Activated T-cell treated with anti-CD3 and anti-CD28 coated beads for 24 hours (primary cell): ENCODE measurements at places on chromosomes 7 and 10.

DNA sequence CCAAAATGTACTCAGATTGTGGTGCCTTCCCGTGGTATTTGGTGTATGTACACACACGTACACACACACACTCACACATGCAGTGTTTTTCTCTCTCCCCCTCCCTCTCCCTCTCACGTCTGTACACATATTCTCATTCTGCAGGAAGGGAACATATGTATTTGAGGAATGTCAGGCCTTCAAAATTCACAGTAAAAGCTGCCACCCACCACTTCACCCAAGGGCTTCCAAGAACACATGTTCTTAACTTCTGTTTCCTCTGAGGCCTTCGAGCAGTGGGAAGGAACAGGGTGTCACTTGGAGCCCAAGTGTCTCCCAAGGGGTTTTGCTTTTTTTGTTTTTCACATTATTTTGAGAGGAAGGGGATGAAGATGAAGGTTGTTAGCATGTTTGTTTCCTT lies 198.9 kb downstream of the TCF7L2 start:
- no peak for DNase-seq

GRCh38 chr7:140544388-140544826 lies 65.1 kb upstream of the MKRN1 start:
- DNase-seq: no peak

GRCh38 chr10:129642427-129642826 lies 175.4 kb downstream of the MGMT start:
- no peak for DNase-seq

DNA sequence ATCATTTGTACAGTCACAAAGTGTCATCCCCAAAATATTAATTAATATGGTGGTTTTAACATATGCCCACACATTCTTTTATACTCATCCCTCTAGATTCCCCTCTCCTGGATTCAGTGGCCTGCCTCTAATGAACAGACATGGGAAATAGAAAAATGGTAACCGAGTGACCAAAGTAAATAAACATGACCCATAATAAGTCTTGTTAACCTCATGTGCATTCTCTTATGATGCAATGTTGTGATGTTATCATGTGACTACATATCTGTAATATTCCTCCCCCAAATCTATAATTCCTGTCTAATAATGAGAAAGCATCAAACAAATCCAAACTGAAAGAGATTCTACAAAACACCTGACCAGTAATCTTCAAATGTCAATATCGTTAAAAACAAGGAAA lies 164.5 kb upstream of the PRSS1 start:
- DNase-seq: no peak

DNA sequence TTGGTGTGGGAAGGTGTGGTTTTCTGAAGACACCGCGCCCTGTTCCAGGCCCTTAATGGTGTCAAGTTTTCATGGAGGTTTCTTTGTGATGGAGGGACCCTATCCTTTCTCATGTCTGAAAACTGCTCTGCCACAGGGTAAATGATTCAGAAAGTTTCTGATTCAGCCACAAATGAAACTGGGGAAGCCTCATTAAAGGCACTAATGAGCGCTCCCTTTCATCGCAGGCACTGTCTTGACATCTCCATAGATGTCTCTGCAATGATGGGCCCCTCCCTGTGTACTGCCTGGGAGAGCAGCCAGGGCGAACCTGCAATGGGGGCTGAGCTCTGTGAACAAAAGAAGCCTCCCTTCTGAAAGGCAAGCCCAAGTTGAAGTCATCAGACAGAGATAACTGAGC lies 355.3 kb downstream of the PRPF18 start:
- DNase-seq: no peak

DNA sequence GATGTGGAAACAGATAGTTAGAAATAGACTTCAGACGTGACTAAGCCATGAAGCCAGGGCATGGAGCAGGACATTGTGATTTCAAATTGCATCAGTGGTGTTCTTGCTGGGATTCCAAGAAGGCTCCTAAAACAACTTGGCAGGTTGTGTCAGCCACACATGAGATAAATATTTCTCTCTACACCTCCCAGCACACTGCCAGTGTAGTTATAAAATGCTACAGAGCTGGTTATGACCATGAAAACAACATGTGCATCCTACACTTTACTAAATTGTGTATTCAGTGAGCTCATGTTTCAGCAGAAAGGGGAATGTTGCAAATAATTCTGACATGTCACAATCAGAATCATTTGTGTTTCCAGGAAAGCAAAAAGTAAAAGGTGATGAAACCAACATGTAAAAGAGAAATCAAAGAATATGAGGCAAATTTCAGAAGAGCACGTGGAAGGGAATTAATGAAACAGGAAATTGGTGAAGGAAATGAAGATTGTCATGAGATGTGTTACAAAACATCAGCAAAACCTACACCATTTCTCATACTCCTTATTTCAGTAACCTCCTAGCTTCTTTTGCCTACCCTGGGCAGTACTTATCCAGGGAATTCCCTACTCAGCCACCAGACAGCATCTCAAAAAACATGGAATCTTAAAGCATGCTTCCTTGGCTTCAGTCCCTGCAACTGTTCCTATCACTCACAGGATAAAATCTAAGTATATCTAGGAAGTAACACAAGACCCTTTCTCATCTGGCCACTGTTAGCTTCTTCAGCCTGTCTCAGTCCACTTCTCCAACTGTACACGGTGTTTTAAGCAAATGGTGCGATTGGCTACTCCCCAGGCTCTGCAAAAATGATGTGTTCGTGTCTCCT lies 5.8 kb upstream of the CYP3A7 start:
- DNase-seq: no peak

DNA sequence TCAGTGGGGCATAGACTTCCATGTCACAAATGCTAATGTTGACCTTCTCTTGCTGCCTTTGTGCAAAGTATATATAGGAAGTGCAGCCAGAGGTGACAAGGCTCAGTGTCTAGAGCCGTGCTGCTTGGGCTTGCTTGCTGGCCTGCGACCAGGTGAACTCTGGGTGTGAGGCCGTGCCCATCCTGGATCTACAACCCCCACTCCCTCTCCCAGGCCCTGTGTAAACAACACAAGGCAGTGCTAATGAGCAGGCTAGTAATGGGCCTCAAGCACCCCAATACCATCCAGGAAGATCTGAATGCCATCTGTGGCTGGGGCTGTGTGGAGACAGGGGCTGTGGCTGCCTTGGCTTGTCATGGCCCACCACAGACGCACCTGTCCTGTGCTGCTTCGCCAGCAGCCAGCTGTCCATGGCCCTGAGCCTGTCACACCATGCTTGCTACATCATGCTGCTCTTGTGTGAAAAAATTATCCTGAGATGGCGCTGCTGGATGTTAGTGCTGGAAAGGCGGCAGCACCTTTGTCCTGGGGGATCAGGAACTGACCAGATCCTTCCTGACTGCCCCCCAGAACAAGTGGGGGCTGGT lies 107.6 kb upstream of the ZNF92 start:
- no peak for DNase-seq

GRCh38 chr10:6035101-6035834 lies 26.9 kb downstream of the IL2RA start:
- DNase-seq: no peak

DNA sequence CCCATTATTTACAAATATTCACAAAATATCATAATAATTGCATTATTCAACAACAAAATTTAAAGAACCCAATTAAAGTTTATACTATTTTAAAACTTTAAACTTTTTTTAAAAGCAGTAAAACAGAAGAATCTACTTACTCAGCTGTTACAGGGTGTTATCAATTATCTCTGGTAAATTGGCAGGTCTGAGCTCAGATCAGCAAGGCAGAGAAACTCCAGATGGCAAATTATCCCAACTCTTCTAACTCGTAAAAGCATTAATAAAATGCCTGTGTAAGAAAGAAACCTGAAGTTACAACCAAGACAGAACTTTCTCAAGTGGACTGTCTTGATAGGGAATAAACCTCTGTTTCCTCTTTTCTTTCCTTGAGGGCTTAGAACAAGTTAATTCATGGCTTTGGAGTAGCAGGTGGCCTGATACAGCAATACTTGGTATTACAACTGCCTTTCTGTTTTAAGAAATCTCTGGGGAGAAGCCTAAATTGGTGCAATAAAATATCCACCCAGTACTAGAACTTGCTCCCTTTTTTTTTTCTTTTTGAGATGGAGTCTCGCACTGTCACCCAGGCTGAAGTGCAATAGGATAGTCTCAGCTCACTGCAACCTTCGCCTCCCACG lies 275.3 kb upstream of the MKLN1 start:
- no peak for DNase-seq

DNA sequence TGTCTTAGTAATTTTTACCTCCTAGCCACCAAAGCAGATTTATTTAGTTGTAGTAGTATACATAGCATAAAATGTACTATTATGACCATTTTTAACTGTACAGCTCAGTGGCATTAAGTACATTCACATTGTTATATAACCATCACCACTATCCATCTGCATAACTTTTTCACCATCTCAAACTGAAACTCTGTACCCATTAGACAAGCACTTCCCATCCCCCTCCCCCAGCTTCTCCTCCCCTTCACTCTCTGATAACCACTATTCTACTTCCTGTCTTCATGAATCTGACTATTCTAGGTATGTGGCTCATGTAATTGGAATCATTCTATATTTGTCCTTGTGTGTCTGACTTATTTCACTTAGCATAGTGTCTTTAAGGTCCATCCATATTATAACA lies 71.9 kb downstream of the MRPL32 start:
- no peak for DNase-seq

DNA sequence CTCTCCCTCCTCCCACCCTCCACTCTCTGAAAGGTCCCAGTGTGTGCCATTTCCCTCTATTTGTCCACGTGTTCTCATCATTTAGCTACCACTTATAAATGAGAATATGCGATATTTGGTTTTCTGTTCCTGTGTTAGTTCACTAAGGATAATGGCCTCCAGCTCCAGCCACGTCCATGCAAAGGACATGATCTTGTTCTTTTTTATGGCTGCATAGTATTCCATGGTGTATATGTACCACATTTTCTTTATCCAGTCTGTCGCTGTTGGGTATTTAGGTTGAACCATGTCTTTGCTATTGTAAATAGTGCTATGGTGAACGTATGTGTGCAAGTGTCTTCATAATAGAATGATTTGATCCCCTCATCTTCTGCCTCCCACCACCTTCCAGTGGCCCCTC lies 183.7 kb upstream of the AUTS2 start:
- DNase-seq: no peak

DNA sequence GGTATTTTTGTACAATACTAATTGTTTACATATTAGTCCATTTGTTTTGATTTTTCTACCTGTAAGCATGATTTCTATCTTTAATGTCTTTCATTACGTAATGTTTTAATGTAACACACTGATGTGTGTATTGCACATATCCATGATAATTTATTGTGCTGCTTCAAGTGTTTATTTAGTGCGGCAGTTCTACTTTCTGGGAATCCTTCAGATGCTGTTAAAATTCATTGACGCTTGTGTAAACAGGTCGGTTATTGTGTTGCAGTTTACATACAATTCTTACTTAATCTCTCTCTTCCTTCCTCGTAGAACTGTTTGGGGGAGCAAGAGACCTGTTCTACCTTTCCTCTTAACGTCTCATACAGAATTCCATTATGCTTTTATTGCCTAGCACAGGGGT lies 6.9 kb downstream of the TMEM60 start:
- DNase-seq: no peak

DNA sequence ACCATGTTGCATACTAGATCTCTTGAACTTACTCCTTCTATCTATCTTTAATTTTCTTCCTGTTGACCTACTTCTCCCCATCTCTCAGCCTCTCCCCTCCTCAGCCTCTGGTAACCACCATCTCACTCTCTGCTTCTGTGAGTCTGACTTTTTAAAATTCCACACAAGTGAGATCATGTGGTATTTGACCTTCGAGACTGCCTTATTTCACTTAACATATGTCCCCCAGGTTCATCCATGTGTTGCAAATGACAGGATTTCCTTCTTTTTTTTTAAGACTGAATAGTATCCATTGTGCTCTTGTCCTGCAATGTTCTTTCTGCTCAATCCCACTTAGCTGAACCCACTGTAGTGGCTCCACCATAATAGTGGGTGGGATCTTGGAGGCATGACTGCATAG lies 51.4 kb upstream of the DNAJC1 start:
- DNase-seq: no peak

GRCh38 chr10:48748573-48748972 lies 63.9 kb downstream of the WDFY4 start:
- no peak for DNase-seq
